Adrenal gland (tissue), 19 donors: ENCODE measurements at places on chromosomes 1 and 21. TPM values are rescaled to one million over a fixed set of nuclear protein-coding genes. Genes with fewer than 3 reads are reported as not detected.

KLHL12 gene
- polyA plus RNA-seq, result 12.2 TPM

GRCh38 chr1:226126824-226127569, 59.5 kb downstream of the ACBD3 start:
- DNase-seq, result no peak

CFAP141 gene
- polyA plus RNA-seq, result not detected

- no peak for DNase-seq
Observed at GRCh38 chr1:197285526-197286205, 17.6 kb downstream of the CRB1 start.
